ENCODE measurements at places on chromosomes 6 and 20. TPM values are rescaled to one million over a fixed set of nuclear protein-coding genes. Genes with fewer than 3 reads are reported as not detected.

GRCh38 chr6:104969108-104969507, 12.2 kb downstream of the LIN28B start:
- no peak overlapping the region for H3K4me3 ChIP-seq
- DNase-seq, result no peak
- no peaks in the 10 kb centered on the region for H3K27me3 ChIP-seq
- no peaks in the 10 kb centered on the region for H3K4me1 ChIP-seq

- H3K27me3 ChIP-seq, result no peaks in the 10 kb centered on the region
- peak overlapping the region; percentile 71 for H3K27ac ChIP-seq
- DNase-seq, result peak; percentile 67
- H3K36me3 ChIP-seq, result no peaks in the 10 kb centered on the region
These were observed 31.6 kb upstream of the NOTCH4 start for GRCh38 chr6:32255199-32256153.

The MATN4 gene
- 0.34 TPM for total RNA-seq

The MSH5 gene
- total RNA-seq, result 10.5 TPM

The TINAG gene
- total RNA-seq, result not detected

Data from prostate gland (tissue), 2 donors.